ENCODE measurements at places on chromosomes 1 and 21. TPM values are rescaled to one million over a fixed set of nuclear protein-coding genes. Genes with fewer than 3 reads are reported as not detected.

MROH9 gene
- not detected for total RNA-seq

DYRK3 gene
- total RNA-seq, result 32.6 TPM

LMX1A gene
- not detected for total RNA-seq

SPRR1B gene
- 15.3 TPM for total RNA-seq

CHODL gene
- 0.48 TPM for total RNA-seq

FAM163A gene
- total RNA-seq, result not detected

INKA2 gene
- 1.7 TPM for total RNA-seq

TDRD5 gene
- under 0.01 TPM for total RNA-seq

ADGRL2 gene
- 41.6 TPM for total RNA-seq

TNFRSF18 gene
- 0.64 TPM for total RNA-seq

KRTAP21-2 gene
- not detected for total RNA-seq

HSPB7 gene
- total RNA-seq, result not detected

KLF17 gene
- total RNA-seq, result 0.24 TPM

TLCD4 gene
- total RNA-seq, result 4.1 TPM
